ENCODE measurements at places on chromosomes 5 and 9.

- no peak for DNase-seq
Measured at GRCh38 chr9:101442318-101442717, 6.7 kb upstream of the ALDOB start.

GRCh38 chr5:2374703-2375102 is 376.8 kb downstream of the IRX2 start:
- no peak for DNase-seq

GRCh38 chr5:113755516-113755915 is 242.0 kb downstream of the YTHDC2 start:
- no peak for DNase-seq

DNA sequence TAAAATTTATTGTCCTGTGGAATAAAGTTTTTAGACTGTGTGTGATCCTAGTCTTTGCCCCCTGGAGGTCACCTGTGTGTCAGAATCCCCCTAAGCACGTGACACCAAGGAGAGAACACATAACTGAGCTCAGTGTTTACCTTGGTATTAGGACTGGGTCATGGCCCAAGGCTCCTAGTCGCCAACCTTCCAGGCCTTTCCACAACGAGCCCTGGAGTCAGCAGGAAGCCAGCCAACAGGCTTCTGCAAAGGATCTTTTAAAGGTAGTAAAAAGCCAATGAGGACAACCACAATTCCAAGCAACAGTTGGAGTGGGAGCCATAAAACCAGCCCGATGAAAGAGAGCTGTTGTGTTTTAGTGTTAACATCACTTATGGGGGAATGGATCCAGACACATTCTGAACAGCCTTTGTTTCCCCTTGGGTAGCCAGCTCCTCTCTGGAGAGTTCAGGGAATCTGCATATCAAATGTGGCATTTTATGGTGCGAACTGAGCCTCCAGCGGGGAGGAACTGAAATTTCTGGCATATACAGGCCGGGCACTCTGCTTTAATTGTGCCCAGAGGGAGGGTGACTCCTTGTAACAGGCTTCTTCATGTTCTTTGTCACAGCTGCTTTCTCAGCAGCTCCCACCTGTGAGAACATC is 239.9 kb downstream of the FSTL4 start:
- no peak for DNase-seq

- DNase-seq, result no peak
Measured at GRCh38 chr9:87336407-87336806, 161.3 kb upstream of the DAPK1 start.

GRCh38 chr5:137441476-137441875 is 57.6 kb downstream of the SPOCK1 start:
- DNase-seq, result no peak

DNA sequence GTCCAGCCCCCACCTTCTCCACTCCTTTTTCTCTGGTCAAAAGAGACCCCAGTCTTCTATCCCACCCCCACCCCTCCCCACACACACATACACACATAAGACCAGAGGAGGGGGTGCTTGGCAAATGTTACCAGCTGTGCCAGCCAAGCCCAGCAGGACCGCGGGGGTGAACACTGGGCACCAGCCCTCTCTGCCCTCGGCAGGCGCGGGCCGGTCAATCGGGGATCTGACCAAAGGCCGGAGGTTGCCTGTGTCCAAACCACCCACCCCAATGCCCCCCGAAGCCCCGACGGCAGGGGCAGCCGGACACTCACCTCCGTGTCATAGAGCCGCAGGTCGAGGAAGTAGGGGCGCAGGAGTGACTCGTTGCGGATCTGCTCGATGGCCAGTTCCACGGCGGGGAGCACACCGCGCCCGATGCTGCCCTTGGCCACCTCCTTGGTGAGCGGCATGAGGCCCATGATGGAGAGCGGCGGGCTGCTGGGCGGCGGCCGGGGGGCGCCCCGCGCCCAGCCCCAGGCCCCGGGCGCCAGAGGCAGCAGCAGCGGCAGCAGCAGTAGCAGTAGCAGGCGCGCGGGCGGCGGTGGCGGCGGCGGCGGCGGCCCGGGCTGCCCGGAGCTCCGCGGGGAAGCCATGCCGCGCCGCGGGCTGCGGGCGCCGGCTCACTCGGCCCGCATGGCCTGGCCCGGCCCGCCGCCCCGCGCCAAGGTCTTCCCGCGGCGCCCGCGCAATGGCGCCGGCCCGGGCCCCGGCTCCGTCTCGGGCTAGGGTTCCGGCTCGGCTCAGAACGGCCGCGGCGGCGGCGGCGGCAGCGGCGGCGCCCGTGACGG is 417 bp downstream of the GABBR2 start:
- DNase-seq, result no peak

DNA sequence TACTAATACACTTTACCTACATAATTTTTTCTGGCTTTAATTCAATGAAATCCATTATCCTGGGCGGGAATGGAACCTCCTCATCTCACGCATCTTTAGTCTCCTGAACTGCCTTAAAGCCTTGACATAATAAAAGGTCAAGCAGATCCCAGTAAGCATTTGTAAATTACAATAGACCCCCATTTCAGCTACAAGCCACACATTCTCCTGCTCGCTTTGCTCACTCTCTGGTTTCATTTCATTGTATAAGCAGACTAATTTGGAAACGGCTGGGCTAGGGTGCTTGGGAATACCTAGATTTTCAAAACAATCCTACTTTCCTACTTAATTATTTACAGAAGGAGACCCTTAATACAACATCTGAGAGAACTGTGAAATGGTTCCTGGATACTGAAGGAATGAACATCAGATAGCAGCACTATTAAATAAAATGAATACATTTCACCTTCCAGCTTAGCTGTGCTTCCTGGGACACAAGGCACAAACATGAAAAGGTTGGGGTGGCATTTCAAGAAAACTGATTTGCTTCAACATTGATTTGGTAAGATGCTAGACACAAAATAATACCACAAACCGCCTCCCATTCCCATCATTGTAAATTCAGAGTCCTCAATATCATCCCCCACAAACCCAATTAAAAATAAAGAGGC is 1.5 kb downstream of the JAKMIP2 start:
- DNase-seq, result no peak
